ENCODE measurements at places on chromosomes 13 and 19.
A peak's percentile ranks its signal among the peaks of the same experiment; 100 is the strongest.

DNA sequence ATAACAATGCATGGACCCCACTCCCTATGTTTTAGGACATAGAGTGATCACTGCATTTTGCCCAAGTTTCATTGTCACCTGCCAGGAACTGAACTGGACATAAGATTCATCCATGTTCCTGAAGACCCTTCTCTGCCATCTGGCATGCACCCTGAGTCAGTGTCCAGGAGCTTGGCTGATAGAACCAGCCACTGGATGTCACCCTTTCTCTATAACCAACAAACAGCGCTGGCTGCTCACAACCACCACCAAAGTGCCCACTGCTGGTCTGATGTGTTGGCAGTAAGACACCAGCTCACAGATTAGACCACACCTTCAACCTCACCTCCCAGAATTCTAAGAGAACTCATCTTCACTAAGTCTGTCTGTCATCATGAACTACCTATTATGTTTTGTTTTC lies 333.4 kb downstream of the ITGBL1 start:
- peak; percentile 15 for DNase-seq

DNA sequence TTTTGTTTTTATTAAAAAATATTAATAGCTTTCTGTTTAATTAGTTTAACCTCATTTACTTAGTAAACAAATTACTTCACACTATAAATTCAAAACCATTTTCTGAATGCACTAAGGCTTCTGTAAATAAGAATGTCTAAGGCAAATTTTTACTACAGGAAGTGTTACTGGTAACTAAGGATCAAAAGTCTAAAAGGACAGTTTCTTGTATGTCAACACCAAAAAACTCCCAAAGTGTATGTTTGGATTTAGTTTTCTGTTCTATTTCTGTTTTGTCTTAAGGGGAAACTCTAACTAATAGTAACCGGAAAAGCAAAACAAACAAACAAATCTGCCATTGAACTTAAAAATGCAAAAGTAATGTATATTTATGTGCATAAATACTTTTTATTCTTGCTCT lies 24.7 kb downstream of the PRR20E start:
- no peak for DNase-seq

DNA sequence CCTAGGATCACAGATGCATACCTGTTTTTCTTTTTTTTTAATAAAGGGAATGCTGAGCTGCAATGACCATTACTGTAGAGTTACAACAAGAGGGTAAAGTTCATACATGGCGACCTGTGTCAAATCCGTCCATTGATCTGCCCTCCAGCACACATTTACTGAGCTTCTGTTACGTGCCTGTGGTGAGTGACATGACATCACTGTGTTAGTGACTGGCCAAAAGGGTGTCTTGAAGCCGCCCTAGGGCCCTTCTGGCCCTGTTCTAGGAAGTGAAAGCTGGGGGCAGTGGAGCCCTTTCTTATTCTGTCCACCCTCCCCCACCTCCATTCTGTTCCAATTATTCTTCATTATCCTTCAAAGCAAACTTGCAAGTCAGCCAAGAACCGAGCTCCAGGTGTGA lies 66.3 kb downstream of the ZIC5 start:
- no peak for DNase-seq

DNA sequence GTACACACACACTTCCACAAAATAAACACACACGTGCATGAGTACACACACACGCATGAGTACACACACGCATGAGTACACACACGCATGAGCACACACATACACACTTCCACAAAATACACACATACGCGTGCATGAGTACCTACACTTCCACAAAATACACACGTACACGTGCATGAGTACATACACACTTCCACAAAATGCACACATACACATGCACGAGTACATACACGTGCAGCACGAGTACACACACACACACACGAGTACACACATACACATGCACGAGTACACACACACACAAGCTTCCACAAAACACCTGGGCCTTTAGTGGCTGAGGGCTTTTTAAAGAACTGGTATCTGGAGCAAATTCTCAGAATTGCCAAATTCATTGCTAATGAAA lies 619.3 kb downstream of the GPC5 start:
- DNase-seq: no peak

DNA sequence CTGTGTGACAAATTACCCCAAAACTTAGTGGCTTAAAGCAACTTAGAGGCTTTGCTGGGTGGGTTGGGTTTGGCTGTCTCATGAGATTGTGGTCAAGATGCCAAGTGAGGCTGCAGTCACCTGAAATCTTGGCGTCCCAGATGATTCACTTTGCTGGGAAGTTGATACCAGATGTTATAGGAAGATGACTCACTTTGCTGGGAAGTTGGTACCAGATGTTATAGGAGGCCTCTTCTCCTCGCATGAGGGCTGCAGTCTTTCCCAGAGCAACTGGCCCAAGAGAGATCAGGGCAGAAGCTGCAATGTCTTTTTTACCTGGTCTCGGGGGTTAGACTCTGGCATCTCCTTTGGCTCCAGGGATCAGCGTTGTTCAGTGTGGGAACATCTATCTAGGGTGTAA lies 16.8 kb downstream of the TEX29 start:
- DNase-seq: no peak

GRCh38 chr13:83352391-83352790 lies 529.9 kb downstream of the SLITRK1 start:
- DNase-seq: no peak

DNA sequence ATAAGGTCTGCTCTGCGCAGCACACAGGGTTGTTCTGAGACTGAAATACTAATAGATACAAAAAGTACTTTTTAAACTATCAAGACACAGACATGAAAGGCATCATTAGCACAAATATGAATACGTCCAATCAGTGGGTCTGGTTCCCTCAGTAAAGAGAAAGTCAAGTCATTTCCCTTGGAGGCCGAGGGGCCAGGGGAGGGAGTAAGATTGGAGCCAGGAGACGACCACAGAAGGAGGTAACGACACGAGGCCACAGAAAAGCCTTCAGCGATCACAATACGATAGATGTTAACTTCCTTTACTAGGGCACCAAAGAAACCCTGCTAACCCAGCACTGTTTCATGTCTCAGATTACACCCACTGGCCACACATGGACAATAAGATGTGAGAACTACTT lies 5.3 kb downstream of the CARS2 start:
- DNase-seq: no peak

GRCh38 chr13:99797691-99798090 lies 173.9 kb downstream of the ZIC5 start:
- DNase-seq: no peak

GRCh38 chr19:43755256-43755801 lies 567 bp upstream of the SMG9 start:
- DNase-seq: peak; percentile 80

Measured in posterior cingulate gyrus (tissue), 11 donors.